ENCODE measurements at places on chromosomes 2 and 18.

- peak; percentile 74 for DNase-seq
These were observed 7.6 kb upstream of the THOC1 start for GRCh38 chr18:275486-275885.

DNA sequence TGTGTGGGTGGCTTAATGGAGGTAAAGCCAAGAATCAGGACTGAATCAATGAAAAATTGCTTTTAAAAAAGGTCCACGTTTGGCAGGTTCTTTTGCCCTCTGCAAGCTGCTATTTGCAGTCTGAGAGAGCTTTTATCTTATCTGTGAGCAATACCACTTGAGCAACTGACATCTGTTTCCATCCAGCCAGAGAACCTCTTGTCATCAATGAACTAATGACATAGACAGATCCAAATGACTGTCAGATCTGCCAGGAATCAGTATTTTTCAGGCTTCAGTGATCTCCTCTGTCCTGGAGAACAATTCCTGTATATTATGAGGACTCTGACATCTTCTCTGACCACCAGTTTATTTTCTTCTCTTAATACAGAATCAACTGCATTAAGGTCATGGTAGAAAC, 608.1 kb downstream of the LRP1B start:
- DNase-seq: no peak

DNA sequence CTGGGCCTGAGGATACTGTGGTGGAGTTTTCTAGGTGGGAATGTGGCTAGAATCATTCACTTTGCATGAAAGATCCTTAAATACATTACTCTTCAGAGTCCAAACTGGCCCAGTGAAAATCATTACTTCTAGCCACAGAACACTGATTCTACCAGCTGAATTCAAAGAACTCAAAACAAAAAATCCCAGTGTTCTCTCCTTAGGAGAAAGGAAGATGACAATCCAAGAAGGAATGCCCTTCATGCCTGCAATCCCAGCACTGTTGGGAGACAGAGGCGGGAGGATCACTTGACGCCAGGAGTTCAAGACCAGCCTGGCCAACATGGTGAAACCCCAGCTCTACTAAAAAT, 35.2 kb downstream of the FAM228A start:
- no peak for DNase-seq

DNA sequence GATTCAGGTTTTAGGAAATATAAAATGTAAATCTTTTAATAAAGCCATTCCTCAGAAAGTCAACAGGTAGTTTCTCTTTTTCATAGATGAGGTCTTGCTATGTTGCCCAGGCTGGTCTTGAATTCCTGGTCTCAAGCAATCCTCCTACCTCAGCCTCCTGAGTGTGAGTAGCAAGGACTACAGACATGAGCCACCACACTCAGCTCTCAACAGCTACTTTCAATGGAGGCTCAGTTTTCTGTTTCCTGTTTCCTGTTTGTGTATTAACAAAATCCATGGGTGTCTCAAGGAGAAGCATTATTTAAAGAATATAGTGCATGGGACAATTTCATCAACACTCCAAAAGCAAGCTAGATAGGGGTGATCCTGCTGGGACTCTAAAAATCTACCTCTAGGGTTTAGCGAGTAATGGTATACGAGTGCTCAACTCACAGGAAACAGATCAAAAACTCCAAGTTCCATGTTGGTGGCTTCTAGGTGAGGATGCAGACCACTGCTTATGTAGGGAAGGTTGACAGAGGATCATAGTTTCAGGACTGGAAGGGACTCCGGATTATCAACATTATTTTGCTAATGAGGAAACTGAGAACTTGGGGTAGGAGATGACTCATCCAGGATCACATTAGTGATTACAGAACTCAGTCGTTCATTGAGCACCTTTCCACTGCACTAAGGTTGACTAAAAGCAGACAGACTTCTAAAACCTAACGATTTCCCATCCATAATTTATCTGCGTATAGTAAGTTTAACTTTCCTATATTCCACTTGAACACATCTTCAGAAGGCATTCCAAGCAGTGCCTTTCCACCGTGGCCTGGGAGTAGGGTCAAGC, 61.7 kb upstream of the WIPF1 start:
- no peak for DNase-seq

GRCh38 chr18:23528580-23529472, 25.5 kb downstream of the RMC1 start:
- DNase-seq: peak; percentile 90

DNA sequence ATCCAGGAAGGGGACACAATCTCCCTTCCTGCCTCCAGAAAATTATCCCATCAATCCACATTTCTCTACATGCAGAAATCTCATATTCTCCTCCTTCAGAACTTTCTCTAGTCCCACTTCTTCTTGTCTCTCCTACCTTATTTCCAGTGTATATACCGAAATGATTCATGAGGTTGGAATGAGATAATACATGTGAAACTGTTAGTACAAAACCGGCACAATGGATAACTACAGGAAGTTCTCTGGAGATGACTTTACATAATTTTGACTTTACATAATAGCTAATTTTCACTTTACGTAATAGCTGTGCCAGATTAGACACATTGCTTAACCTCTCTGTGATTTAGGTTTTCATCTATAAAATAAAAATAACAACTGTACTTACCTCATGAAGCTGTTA, 801.3 kb downstream of the ERBB4 start:
- DNase-seq: no peak

DNA sequence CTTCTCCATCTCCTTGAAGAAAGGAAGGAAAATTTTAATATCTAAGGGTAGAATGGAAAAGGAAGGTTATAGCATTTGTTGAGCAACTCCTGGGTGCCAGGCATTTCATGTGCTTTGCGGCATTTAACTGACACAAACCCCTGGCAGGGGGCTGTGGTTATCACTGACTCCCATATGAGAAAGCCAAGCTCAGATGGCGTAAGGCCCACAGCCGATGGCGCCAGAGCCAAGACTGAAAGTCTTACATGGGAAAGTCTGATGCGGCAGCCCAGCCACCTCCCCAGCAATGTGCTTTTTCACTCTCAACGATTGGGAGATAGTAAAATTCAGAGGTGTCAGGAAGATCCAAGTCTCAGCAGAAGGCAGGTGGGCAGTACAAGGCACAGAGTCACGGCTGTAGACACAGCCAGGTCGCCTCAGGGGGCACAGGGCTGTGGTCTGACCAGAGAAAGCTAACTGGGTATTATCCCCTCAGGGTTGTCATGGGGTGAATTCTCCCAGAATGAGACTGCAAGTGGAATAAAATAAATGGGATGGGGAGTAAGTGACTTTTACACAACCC, 324.2 kb upstream of the NCKAP5 start:
- DNase-seq: no peak

- peak; percentile 12 for DNase-seq
These were observed 226.0 kb downstream of the FAM210A start for GRCh38 chr18:13500227-13500865.

GRCh38 chr2:85852937-85853498, 35.8 kb downstream of the ST3GAL5 start:
- peak; percentile 48 for DNase-seq

- no peak for DNase-seq
These were observed 112.8 kb upstream of the RASGRP3 start for GRCh38 chr2:33363325-33364298.

GRCh38 chr18:75029481-75029880, 179.5 kb downstream of the PTGR3 start:
- no peak for DNase-seq

- no peak for DNase-seq
These were observed 20.7 kb downstream of the SLC4A3 start for GRCh38 chr2:219648176-219648575.

GRCh38 chr18:9991011-9992000, 77.5 kb downstream of the VAPA start:
- DNase-seq: peak; percentile 24

DNA sequence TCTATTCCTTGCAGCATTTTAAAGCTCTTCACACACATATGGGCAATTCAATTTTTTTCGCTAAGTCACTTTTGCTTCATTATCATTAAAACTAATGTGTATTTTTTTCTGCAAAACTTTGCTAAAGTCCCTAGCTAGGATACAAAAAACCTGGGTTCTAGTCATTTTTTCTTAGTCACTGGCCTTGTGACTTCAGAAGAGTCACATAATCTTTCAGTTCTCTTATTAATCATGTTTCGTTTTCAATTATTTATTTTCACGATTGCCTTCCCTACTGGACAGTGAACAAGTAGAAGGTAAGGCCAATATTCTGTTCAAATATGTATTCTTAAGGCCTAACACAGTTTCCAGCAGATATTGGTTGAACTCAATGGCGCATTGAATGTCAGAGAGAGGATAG, 60.9 kb upstream of the CYRIA start:
- DNase-seq: no peak

DNA sequence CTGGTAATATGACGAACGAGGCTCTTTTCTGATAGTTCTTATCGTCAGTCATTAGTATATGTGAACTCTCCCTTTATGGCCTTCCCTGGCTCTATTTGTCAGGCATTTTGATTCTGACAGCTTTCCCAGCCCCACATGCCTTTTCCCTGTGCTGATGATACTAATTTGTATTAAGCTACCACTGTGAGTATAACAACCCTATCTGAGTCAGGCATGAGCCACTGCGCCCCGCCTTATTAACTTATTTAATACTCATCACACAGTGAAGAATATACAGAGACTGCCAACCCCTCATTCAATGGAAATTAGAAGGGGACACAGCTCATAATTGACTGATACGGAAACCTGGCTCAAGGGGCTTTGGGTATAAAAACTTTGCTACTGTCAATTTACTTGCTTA, 140.0 kb downstream of the NETO1 start:
- no peak for DNase-seq

DNA sequence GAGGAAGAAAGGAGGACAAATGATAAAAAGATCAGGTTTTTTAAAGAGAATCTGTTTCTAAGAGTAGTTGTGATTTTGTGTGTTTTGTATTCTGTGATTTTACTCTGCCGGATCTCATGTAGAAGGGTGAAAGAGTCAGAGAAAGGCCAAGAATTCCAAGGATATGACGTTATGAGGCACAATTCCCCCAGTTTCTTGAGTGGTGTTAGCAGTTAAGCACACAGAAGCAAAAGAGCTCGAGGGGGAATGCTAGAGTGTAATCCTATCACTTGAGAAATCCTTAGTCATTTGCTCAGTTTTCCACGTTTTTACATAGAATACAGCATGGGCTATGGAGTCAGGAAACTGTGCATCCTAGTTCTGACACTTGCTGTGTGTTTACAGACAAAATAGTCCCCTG, 34.8 kb downstream of the METTL4 start:
- no peak for DNase-seq

GRCh38 chr2:111945444-111946293, 47.3 kb downstream of the MERTK start:
- DNase-seq: no peak

DNA sequence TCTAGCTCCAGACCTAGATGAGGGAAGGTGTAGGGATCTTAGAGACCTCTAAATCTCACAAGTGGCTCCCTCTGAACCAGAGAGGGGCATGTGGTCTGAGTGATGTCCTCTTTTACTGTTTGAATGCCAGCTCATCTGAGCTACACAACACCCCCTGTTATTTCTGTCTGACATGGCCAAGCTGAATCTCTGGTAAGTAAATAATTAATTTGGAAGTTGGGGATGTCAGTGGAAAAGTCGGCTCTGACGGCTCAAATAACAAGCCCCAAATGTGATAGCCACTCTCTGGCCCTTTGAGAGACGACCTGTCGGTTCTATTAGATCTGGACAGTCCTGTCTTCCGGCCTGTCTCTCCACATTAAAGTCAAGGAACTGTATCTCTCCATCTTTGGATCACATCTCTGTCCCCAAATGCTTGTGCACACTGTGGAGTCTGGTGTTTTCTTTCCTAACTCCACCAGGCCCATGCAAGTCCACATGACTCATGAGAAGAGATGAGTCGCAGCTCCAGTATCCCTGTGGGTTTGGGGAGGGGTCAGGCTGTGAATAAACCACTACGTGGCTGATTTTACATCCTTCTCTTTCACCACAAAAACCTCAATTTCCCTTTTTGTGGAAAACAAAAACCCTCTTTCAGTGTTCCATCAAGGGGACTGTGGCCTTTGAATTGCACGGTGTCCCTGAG, 52.5 kb downstream of the SETBP1 start:
- DNase-seq: peak; percentile 79

DNA sequence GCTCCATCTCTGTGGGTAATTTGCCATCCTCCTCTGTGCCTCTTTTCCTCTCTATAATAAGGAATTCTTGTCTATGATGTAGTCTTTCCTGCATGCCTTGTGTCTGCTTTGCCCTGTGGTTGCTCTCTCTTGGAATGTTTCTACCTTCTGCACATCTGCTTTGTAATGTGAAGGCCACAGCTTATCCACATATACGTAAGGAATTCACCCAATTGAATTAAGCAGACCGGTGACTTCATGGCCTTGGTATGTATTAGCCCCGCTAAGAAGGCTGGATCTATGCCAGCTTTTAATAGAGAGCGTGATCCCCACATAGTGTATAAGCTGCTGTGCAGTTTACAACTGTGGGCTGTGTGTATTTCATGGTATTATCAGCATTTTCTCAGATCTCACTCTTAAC, 274.7 kb downstream of the RNF144A start:
- DNase-seq: no peak

- peak; percentile 72 for DNase-seq
These were observed 62.6 kb upstream of the CTLA4 start for GRCh38 chr2:203804764-203805485.

GRCh38 chr18:8005870-8006569, 438.9 kb downstream of the PTPRM start:
- DNase-seq: no peak

DNA sequence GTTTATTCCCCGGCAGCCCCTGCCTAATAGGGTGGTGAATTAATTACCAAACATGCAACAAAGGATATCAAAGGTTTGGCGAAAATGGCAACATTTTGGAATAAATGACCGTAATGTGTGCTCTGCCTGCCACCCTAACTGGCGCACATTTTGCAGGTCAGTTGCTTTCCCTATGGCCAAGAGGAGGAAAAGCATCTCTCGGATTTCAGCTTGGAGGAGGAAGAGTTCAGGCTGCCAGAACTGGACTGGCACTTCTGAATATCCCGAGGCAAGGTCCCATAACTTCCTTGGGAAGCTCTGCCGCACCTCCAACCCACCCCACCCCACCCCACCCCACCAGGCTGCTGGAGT, 37.1 kb downstream of the SLC25A52 start:
- no peak for DNase-seq

DNA sequence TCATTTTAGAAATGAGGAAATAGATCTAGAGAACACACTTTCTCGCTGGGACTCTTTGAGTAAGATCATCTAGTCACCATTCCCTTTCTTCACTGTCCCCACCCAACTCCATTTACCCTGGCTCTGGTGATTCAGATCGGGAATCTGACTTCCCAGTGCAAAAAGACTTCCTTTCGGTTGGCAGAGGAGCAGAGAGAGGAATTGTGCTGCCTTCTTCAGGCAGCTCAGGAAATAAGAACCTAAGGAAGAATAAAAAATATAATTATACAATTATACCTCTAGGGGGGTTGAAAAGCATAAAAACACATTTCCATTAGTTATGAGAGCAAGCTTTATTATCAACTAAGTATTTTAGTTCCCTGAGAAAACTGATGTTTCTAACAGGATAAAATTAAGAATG, 9.3 kb upstream of the MPP4 start:
- DNase-seq: no peak

- no peak for DNase-seq
These were observed 10.2 kb upstream of the ITGA4 start for GRCh38 chr2:181446985-181447384.

GRCh38 chr2:11726384-11726783, 20.0 kb upstream of the LPIN1 start:
- no peak for DNase-seq
